ENCODE measurements at places on chromosomes 7 and 10.

DNA sequence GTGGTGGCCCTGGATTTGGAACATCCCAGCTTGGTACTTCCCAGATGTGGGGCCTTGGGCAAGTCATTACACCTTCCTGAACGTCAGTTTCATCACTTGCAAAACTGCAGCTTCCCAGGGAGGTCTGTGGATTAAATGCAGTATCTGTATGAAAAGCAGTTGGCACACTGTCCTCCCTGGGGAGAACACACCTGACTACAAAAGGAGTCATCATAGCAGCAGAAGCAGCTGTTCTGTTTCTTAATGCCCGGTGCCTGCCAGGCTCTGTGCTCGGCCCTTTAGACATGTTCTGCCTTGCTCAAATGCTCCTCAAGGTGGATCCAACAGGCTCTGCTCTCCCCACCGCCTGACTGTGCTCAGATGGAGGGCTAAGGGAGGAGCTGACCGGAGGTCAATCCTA lies 31.0 kb downstream of the CDCA7L start:
- DNase-seq: no peak

- DNase-seq: no peak
Measured at GRCh38 chr7:34242391-34242790, 337.1 kb downstream of the BMPER start.

GRCh38 chr7:40833888-40834234 lies 699.1 kb downstream of the SUGCT start:
- no peak for DNase-seq

GRCh38 chr7:137774793-137775201 lies 72.0 kb downstream of the DGKI start:
- no peak for DNase-seq

GRCh38 chr10:66717231-66717981 lies 208.4 kb upstream of the LRRTM3 start:
- no peak for DNase-seq

- no peak for DNase-seq
Measured at GRCh38 chr7:90648107-90648506, 52.0 kb downstream of the CDK14 start.

DNA sequence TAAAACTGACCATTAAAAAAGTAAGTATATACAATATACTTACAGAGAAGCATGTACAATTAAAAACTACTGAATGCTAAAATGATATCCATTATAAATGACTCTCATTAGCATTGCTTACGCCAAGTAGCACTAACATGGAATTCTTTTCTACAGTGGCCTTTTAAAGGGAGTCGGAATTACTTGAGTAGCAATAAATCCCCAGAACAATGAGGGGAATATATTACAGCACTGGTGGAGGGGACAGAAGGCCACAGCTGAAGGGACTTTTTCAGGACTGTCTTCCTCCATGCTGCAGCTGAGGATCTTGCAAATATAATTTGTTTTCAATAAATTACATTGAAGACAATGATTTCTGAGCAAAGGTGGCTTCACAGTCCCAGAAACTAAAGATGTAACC lies 97.0 kb downstream of the ALOX5 start:
- no peak for DNase-seq

DNA sequence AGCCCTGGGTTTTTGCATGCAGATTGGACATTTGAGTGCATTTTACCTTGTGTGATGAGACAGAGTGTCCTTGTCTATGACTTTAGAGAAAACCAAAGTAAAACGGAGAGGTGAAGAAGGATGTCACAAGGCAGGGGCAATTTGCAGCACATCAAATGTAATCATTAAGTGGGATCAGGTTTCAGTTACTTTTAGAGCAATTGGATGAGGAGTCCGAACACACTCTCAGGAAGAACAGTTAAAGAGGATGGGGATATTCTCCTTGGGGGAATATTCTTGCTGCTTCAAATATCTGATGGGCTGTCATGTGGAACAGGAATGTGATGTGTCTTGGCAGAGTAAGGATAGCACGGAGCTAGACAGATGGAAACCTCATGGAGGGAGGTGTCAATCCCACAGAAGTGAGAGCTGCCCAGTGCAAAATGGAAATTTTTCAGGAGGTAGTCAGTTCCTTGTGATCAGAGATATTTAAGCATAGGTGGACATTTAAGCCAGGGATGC lies 757 bp downstream of the RAB19 start:
- no peak for DNase-seq

DNA sequence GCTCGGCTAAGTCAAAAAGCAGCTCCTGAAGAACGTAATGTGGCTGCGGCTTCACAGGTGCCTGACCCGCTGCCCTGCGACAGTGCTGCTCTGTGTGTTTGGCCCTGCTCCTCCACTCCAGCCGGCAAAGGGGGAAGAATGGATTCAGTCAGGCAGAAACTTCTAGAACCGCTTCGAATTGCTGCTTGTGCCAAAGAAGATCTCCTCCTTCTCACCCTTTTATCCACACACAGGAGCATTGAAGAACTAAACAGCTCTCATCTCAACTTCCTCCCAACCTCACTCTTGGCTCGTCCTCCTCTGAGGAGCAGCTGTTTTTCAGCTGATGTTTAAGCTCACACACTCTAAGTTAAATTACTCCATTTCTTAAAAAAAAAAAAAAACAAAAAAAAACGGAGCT lies 651.4 kb downstream of the INHBA start:
- DNase-seq: no peak

- no peak for DNase-seq
Measured at GRCh38 chr10:19209319-19209718, 160.7 kb downstream of the MALRD1 start.

- no peak for DNase-seq
Measured at GRCh38 chr7:148854983-148855382, 29.1 kb downstream of the EZH2 start.

GRCh38 chr10:77716458-77717317 lies 79.1 kb upstream of the KCNMA1 start:
- DNase-seq: no peak

DNA sequence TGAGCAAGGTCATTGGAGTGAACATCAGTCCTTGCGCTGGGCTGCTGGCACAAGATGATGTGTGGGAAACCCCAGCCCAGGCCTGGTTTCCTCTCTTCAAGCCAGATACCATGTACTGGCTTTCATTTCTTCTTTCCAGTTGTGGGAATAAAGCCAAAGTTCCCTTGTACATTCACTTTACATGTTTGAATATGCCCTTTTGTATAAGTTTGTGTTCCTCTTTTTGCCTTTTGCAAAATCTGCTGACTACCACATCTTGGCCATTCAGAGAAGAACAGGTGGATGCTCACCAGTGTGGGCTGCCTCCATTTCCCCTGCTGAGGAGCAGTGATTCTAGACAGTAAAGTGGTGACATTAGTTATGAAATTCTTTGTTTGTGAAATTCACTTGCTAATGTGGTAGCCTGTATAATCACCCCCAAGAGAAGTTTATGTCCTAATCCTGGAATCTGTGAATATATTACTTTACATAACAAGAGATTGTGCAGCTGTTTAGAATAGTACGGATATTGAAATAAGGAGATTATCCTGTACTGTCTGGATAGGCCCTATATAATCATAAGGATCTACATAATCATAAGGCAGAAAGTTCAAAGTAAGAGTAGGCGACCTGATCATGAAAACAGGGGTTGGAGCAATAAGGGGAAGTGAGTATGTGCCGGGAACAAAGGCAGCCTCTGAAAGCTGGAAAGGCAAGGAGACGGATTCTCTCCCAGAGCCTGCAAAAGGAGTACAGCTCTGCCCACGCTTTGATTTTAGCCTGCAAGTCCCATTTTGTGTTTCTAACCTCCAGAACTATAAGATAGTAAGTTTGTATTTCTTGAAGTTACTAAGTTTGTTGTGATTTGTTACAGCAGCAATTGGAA lies 18.8 kb upstream of the AOAH start:
- DNase-seq: no peak

DNA sequence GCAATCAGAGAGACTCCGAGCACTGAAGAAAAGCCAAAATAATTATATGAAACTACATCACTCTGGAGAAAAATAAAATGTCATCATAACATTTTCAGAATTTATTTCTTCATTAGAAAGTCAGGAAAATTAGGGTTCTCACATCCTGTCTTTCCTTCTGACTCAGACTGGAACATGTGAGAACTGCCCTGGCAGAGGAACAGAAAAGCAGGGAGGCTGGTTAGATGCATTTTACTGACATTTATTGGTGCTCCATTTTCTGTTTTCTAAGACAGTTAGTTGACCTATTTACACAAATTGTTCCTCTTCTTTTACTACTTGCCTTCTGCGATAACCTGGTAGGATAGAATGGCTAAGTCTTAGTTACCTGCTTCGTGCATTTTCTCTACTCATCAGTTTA lies 58.6 kb upstream of the ANK3 start:
- DNase-seq: no peak

DNA sequence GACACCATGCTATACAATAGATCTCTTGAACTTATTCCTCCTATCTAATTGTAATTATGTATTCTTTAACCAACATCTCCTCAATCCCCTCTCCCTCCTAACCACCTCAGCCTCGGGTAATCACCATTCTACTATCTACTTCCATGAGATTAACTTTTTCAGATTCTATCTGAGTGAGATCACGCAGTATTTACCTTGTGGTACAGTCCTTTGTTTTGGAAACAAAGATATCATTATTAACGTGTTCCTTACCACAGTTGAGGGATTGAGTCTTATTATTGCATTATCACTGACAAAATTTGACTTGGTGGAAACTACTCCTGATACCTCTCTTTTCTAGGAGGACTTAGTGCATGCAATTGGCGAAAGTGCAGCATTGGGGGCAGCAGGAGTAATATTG lies 26.0 kb upstream of the HYAL4 start:
- no peak for DNase-seq

- no peak for DNase-seq
Measured at GRCh38 chr10:77592946-77593636, 44.5 kb downstream of the KCNMA1 start.

DNA sequence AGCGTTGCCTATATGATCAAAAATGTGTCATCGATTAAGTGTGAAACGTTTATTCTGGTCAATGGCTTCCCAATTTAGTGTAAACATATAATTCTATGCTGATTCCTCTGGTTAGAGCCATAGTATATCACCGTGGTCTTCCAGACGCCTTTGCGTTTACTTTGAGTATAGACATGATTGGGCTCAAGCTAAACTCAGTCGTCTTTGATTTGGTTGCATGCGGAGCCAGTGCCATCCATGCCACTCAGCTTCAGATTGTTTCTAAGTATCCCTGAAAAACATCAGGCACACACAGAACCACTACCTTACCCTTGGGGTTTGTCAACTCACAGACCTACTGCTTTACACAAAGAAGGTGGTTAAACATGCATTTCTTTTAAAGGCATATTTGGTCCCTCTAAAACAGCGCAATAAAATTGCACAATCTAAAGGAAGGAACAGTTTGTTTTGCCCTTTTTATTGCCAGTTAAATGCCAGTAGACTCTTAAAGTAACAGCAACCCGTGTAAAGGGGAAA lies 273.6 kb upstream of the KLF6 start:
- DNase-seq: no peak

- DNase-seq: no peak
Measured at GRCh38 chr10:35412900-35413491, 76.7 kb downstream of the CCNY start.

DNA sequence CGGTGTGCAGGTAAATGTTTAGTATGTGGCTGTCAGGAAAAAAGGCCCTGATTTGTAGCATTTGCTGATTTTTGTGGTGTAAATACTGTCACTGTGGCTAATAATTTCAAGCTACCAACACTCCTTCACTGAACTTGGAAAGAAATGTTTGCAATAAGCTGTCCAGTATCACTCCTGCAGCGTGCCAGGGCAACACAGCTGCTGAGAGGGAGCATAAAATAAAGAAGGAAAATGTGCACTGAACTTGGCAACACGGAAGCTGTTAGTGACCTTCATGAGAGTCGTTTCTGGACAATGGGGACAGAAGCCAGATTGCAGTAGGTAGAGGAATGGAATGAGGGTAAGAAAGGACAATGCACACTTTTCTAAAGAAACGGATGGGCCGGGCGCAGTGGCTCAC lies 37.9 kb upstream of the FHIP2A start:
- no peak for DNase-seq

DNA sequence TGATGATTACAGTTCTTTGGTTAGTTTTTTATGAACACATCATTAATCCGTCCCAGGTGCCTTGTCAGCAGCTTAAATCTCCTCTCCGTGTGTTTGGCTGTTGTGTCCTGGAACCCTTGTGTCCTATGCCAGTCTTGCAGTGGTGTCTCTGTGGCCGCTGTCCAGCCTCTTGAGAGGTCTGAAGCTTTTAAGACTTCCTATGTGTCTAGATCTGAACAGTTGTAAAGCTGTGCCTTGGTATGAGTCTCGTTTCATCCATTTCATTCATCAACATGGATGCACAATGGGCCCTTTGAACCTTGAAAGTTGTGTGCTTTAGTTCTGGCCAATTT lies 16.7 kb downstream of the LMTK2 start:
- DNase-seq: no peak

GRCh38 chr7:140867467-140868462 lies 57.0 kb downstream of the BRAF start:
- DNase-seq: no peak

DNA sequence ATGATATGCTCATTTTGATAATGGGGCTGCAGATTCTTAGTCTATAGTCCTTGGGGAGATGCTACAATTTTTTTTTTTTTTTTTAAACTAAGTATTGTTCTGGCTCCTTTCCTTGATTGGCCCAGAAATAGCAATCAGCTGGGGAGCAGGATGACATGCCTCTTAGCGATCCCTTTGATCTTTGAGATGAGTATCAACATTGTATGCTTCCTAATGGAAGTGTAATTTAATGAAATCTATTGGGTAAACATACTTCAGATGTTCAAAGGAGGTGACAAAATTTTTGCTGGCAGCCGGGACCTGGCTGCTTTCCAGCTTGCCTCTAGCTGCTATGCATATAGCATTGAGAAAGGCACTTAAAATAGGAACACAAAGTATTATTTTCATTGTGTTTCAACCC lies 43.5 kb downstream of the VTI1A start:
- DNase-seq: no peak

DNA sequence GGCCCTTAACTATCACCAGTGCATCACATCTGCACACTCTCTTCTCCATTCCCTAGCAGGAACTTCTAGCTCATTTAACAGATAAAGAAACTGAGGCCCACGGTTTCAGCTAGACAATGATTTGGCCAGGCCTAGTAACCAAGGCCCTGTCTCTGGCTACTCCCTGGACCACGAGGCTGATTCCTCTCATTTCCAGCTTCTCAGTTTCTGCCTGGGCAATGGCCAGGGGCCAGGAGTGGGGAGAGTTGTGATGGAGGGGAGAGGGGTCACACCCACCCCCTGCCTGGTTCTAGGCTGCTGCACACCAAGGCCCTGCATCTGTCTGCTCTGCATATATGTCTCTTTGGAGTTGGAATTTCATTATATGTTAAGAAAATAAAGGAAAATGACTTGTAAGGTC lies 13.5 kb downstream of the AQP1 start:
- no peak for DNase-seq

DNA sequence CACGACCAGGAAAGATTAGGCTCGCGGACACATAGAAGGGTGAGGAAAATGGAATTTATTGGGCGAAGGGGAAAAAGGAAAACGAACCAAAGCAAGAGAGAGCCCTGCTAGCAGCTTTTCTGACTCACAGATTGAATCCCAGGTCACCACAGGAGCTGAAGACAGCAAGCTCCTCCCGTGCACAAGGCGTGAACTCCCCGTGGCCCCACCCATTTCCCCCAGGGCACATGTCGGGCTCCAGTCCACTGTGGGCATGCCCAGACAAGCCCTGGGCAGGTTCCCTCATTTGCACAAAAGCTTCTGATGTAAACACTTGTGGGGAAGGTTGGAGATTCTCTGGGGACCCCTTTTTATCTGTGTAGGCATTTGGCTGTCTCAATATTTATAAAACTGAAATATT lies 582.4 kb downstream of the SUGCT start:
- DNase-seq: no peak

GRCh38 chr10:71868192-71868697 lies 17.2 kb upstream of the PSAP start:
- DNase-seq: no peak

Measured in NCI-H187 (cell line).